ENCODE measurements at places on chromosomes 7 and 10.

DNA sequence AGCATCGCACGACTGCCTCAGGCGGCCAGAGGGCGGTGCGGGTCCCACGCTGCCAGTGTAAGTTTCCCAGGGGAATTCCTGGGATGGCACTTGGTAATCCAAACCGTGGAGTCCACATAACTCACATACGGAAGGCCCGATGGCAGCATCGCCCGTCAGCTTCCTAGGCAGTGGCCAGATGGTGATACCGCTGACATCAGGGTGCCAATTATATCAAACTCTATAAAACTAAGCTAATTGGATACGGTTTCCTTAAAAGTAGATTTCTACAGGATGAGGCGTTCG, 189.8 kb downstream of the CELF2 start:
- DNase-seq = no peak

DNA sequence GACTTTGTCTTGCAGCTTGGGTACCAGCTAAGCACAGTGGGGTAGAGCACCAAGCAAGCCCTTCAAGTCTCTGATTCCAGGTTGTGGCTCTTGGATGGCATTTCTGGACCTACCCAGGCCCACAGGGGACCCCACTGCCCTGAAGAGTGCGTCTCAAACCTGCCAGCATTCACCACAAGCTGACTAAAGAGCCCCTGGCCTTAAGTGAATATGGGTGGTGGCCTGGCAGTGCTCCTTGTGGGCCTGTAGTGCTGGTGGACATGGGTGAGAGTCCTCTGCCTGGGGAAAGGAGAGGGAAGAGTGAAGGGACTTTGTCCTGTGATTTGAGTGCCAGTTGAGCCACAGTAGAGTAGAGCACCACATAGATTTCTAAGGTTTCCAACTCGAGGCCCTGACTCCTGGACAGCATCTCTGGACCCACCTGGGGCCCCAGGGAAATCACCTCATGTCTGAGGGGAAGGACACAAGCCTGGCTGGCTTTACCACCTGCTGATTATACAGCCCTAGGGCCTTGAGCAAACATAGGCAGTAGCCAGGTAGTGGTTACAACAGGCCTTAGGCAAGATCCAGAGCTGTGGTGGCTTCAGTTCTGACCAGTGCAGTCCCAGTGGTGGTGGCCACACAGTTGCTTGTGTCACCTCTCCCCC, 23.7 kb downstream of the GSDME start:
- DNase-seq = no peak

GRCh38 chr10:17010363-17011145, 119.1 kb downstream of the CUBN start:
- DNase-seq = no peak

- peak; percentile 44 for DNase-seq
Measured at GRCh38 chr7:15801551-15801950, 115.1 kb upstream of the MEOX2 start.

DNA sequence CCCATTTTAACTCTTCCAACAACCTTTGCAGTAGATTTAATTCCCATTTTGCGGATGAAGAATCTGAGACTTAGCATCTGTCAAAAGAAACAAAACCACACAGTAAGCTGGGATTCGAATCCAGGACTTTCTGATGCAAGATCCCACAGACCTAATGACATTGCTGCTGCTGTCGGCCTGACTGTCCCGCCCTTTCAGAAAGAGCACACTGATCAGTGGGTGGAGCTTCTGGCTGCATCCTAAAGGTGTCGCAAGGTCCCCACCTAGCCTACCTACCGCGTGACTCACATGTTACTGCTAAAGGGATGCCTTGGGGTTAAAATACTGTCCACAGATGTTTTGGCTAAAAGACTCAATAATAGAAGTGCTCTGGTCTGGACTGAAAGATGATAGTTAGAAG, 134.7 kb downstream of the EMX2 start:
- no peak for DNase-seq

GRCh38 chr10:11772575-11773288, 30.6 kb downstream of the ECHDC3 start:
- DNase-seq = no peak

GRCh38 chr10:121503587-121504051, 94.6 kb downstream of the FGFR2 start:
- DNase-seq = no peak

GRCh38 chr7:155529845-155530244, 16.5 kb downstream of the CNPY1 start:
- no peak for DNase-seq

DNA sequence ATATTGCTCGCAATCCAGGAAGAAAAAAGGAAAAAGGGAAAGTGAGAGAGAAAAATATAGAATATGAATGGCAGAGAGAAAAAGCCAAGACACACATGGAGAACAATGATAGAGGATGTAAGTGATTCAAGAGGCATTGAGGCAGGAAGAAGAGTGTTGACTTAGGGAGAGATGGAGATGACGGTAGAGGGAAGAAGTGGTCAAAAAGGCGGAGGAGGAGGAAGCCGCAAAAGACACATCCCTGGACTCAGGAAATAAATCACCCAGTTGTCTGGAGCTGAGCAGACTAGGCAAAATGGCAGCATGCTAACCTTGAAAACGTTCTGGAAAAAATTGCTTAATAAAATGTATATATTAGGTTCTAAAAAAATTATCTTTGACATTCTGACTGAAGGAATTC, 17.7 kb upstream of the GPR37 start:
- no peak for DNase-seq

DNA sequence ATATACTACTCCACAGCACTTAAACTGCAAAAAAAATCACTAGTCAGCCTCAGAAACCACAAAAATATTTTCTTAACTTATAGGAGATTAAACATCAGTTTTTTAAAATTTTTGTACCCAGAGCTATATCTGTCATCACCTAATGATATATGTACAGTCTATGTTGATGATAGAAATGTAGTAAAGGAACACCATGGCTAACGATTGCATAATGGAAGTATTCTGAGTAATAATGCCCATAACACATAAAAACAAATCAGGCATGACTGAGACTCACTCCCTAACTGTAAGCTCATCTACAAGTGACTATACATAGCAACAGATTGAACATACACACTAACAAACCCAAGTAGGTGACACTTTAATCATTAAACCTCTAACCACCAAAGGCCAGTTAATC, 51.3 kb downstream of the TSPAN12 start:
- no peak for DNase-seq

GRCh38 chr7:41584746-41585145, 118.1 kb downstream of the INHBA start:
- DNase-seq = no peak

- no peak for DNase-seq
Measured at GRCh38 chr7:131903315-131903714, 346.9 kb upstream of the PODXL start.

DNA sequence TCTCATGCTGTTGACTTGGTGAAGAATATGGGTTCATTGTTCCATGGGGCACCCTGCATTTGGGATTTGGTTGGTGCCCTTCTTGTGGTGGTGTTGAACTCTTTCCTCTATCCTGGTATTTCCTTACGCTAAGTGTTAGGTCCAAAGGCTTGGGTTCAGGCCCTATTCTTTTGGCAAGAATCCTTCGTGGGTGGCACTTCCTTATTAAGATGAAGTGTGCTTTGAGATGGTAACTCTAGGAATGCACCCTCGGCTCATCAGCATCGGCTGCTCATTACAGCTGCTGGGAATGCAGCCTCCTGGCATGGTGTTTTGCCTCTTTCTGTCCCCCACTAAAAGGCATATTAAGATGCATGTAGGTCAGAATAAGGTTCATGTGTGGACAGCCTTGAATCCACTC, 380.7 kb downstream of the RPS24 start:
- DNase-seq = no peak

DNA sequence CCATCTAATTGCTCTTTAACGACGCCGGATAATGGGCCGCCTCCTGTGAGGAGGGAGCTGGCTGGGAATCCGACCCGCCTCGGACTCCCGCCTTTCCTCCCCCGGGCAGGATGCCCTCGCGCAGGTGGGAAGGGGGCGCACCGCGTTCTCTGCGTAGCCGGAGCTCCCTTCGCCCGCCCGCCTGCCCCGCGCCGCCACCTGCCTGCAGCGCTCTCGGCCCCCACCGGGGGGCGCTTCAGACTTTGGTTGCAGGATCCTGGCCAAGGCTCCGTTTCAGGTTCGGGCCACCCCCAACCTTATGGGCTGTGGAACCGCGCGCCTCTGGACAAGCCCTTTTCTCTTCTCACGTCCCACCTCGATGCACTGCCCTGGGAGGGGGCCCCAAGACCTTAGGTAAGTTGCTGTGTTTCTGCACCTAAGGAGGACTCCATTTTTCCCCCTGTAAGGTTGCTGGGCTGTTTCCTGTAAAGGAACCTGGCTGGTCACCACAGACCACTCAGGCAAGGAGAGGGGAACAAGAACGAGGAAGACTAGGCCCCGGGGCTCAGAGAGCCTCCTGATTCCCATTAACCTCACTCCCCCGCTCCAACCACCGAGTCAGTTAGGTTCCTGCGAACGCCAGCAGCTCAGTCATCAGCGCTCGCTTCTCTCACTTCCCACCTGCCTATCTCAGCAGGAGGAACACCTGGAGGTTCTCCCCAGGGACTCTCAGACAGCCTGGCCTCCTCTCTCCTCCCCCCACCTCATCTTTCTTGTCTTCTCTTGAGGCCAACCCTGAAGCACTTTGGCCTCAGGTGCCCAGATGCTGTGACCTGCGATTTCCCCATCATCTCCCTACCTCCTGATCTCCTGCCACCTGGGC, 11.3 kb upstream of the KAZALD1 start:
- no peak for DNase-seq

DNA sequence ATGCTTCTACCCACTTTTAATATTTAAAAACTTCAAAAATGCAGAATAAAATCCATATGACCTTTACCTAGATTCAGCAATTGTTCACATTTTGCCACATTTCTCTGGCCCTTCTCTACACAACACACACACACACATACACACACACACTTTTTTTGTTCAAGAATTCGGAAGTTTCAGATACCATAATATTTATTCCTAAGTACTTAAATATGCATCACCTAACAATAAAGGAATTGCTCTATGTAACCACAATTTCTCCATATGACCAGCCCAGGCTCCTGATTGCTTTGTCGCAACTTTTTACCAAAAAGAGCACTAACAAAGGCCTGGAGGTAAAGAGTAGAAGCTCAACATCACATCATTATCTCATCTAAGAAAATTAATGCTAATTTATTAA, 106.6 kb downstream of the FAS start:
- no peak for DNase-seq
